Stimulated activated CD8-positive, alpha-beta memory T cell treated with anti-CD3 and anti-CD28 coated beads, Interleukin-7, amount 100 ng/mL, for 4 hours (primary cell): ENCODE measurements at places on chromosomes 6 and 20.

DNA sequence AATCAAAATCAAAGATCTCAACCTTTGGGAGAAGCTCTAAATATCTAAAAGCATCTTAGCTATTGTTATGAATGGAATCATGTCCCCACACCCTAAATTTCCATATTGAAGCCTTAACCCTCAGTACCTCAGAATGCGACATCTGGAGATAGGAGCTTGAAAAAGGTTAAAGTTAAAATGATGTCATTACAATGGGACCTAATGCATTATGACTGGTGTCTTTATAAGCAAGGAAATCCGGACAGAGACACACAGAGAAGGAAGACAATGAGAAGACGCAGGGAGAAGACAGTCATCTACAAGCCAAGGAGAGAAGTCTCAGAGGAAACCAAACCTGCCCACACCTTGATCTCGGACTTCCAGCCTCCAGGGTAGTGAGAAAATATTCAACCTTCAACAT lies 46.1 kb downstream of the KIF13A start:
- DNase-seq: no peak

- no peak for DNase-seq
These were observed 12.3 kb upstream of the FAM110A start for GRCh38 chr20:821046-821730.

DNA sequence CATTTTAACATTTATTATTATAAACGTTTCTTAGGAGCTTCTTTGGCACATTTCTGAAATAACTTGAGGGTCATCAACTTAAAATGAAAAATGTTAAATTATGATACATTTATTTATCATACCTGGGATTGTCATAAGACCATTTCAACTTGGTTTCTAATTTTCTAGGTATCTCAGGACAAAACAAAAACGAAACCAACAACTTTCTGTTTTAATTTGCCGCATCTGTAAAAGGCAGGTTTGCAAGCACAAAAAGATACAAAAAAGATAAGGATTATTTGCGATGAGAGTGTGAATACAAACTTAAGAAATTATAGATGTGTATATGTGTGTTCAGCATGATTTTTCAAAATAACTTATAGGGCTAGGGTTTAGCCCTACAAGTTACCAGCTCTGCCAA lies 395.0 kb upstream of the RUNX2 start:
- no peak for DNase-seq

DNA sequence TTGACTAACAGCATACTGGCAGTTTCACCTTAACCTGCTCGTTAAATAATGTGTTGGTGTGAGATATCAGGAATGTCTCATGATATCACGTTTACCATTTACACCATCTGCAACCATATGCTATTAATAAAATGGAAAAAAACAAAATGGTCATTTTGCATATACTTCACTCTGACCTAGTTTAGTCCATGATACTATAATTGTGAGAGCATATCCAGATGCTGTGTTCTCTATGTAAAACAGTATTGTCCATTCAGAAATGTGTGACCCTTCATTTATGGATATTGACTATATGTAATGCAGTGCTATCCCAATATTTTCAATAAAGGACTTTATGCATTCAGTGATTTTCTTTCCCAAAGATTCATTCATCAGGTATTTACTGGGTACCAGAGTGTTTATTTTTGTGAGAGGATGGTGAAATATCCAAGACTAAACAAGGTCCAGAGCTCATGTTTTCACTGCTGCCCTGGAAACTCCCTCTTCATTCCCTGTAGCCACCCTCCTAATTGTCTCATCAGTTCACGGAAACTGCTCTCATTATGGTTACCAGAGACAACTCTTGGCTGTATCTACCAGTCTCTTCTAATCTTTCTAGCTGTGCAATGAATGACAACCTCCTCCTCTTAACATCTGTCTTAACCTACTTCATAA lies 25.7 kb upstream of the HINT3 start:
- no peak for DNase-seq

- DNase-seq: no peak
These were observed 2.8 kb downstream of the ABT1 start for GRCh38 chr6:26599591-26599990.

DNA sequence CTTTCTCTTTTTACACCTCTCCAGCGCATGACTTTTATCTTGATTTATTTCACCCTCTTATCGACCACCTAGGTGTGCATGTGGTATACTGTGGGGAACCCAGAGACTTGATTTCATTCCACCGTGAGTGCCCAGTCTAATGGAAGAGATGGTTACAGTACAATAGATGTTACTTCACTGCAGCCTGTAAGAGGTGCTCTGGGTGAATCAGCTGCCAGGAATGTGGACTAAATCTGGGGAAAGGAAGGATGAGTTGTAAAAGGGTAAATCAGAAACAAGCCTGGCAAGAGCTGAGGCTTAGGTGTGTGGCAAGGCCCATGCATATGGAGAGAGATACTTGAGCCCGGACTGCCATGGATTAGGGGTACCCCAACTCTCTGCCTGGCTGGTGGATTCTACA lies 7.4 kb downstream of the STK35 start:
- DNase-seq: no peak

DNA sequence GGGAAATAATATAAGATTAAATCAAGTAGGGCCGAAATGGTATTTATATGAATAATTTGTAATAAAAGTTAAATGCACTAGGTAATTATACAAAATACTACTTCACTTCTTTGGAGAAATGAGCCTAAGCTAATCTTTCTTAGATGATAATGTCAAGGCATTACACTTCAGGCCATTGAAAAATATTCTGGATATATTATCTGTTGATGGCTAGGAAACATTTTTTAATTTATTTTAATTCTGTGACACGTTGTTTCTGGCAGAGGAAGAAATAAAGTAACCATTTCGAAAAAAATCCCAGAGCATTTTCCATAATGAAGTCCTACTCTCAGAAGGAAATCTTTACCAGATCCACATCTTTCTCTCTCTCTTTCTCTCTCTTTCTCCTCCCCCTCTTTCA lies 133.9 kb downstream of the MMUT start:
- DNase-seq: no peak

GRCh38 chr6:65231616-65232015 lies 475.4 kb downstream of the EYS start:
- DNase-seq: no peak

GRCh38 chr20:17610566-17611289 lies 40.9 kb downstream of the DSTN start:
- peak; percentile 46 for DNase-seq

DNA sequence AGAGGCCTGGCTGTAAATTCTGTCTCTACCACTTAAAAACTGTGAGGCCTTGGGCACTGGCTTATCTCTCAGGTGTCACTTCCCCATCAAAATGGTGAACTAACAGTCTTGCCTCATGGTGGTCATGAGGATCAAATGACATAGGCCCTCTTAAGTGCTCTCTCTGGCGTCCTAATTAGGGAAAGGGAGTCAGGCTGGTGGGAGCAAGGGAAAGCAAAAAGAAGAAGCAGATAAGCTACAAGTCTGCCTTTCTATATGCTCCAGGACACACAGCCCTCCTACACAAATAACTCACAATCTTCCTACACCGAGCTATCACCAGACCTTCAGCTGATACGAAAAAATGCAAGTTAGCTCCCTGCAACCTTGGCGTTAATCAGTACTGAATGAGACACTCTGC lies 19.5 kb upstream of the SLC22A16 start:
- DNase-seq: no peak

DNA sequence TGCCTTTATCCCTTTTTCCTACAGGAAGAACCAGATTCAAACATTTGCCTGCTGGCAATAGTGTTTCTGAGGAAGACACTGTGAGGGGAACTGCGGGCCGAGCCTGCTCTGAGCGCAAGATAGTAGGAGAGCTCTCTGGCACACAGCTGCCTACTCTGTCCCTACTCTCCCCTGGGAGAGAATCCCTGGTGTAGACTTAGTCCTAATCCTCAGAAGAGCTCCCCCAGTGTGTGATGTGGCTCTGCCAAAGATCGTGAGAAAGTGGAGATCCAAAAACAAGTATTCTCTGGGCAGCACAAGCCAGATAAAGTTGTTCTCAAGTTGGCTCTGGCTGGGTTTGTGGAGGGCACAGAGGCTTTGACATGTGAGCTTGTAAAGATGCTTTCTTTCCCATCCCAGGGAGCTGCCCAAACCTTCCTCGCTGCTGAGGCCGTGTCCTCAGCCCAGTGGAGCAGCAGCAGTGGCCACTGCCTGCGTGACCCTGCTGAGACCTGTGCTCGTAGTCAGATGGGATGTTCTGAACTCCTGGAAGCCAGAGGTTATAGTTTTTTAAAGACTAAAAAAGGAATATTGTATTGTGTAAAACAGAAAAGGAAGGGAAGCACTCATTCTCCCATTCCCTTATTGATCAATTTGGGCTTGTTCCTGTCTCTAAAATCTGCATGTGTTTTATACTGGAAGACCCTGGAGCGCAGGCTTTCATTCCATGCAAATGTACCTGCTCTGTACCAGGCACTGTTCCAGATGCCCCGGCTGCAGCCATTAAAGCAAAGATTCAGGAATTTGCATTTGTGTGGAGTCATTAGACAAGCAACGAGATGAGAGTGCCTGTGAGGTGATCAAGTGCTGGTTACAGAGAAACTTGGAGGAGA lies 30.7 kb downstream of the PNLDC1 start:
- no peak for DNase-seq

- no peak for DNase-seq
These were observed 347.8 kb upstream of the SLC35B3 start for GRCh38 chr6:8783191-8783590.

- DNase-seq: no peak
These were observed 95.2 kb upstream of the ADGRF4 start for GRCh38 chr6:47603227-47603626.

DNA sequence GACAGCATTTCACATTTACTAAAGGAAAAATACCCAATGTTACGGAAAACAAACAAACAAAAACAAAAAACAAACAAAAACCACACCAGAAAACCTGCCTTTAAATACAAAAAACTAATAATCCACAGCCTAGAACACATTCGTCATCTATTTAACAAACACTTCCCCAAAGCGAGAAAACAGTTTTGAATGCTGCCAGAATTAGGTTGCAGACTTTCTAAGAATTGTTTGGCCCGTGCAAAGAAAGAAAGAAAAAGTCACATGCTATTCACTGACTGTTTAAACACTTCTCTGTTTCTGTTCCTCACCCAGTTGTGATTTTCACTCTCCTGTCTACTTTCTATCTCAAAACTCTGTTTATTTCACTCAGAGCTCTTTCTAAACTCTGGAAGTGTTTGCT lies 52.5 kb downstream of the BCAS1 start:
- no peak for DNase-seq

DNA sequence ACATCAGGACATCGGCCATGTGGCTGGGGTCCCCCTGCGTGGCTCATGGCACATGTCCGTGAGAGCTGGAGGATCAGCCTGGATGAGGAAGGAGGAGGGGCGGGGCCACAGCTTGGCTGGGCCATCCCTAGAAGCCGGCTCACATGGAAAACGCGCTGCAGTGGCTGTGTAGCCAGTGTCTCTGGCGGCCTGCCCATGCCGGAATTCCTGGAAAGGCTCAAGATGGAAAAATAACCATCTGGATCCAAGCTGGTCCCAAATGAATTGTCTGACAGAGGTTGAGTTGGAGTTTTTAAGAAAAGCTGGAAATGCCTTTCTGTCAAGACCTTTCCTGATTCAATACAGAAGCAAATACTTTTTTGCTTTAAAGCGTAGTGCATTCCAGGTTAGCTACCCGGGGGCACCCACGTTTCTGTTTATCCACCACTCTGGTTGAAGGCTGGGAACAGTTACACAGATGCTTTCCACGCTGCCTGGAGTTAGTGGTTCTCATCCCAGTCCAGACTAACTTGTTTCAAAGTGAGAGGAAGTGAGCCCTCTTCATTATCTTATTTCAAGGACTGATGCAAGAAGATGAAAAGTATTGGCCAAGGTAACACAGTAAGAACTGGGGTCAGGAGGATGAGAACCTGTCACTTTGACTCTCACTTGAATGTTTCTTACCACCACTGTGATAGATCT lies 99.0 kb downstream of the GMPR start:
- no peak for DNase-seq

GRCh38 chr20:11101243-11101642 lies 427.4 kb upstream of the JAG1 start:
- no peak for DNase-seq

DNA sequence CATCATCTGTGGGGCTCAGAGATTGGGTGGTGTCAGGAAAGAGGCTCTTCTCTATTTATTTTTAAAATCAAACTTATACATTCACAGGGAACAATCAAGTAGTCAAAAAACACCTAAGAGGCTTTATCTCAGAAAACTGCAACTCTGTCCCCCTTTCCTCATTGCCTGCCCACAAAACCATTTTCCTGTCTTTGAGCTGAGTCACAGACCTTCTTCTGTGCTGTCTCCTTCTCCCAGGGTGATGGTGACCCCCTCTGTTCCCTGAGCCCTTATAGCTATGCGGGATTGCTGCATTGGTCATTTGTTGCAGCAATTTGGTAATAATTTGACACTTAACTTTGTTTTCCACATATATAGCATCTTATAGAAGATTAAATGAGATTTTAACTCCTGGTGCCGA lies 195.2 kb upstream of the PROKR2 start:
- DNase-seq: no peak

GRCh38 chr6:79656134-79656533 lies 25.0 kb downstream of the SH3BGRL2 start:
- no peak for DNase-seq

- no peak for DNase-seq
These were observed 32.8 kb downstream of the PRDM1 start for GRCh38 chr6:106118835-106119431.

- no peak for DNase-seq
These were observed 124.7 kb upstream of the ZNF217 start for GRCh38 chr20:53718142-53719021.

DNA sequence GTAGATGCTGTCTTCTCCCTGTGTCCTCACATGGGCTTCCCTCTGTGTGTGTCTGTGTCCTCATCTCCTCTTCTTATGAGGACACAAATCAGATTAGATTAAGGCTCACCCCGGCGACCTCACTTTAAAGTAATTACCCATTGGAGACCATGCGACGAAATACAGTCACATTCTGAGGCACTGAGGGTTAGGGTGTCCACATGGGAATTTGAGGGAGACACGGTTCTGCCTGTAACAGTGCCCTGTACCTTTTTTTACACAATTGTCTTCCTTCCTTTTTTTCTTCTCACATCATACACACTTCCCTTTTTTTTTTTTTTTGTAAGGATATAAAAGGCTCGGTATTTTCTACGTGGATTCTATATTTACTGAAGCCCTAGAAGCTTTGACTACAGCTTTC lies 48.9 kb downstream of the DEK start:
- no peak for DNase-seq

DNA sequence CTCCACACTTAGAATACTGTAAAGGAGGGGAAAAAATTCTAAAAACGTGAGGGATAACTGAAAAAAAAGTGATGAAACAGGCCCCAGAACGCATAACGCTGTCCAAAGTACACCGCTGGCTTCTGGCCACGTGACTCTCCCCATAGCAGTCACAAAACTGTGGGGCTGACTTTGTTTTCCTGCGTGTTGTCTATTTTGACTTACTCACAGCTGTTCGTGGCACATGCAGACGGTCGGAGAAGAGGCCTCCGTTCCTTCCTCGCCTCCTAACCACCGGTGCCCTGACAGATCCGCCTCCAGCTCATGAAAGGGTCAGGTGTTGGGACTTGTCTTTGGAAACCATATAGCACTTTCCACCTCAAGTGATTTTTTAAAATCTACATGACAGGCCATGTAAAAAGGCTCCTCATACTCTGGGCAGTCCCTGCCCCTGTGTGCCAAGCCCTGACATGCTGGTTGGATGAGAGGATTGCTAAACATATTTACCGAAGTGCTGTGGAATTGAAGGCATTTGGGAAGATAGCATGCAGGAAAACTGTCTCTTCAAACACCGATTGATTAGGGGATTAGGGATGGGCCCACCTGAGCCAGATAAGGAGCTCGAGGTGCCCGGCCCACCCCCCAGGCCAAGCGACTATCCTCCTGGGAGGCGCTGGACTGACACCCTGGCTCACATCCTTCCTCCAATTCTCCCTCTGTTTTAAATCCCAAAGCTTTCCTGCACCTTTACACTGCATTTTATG lies 54.8 kb downstream of the DACT2 start:
- no peak for DNase-seq
